Adipose tissue (tissue), 3 donors: ENCODE measurements at places on chromosomes 6 and 20. TPM values are rescaled to one million over a fixed set of nuclear protein-coding genes. Genes with fewer than 3 reads are reported as not detected.

Gene ARG1
- 0.33 TPM for polyA plus RNA-seq

Gene EFCAB8
- polyA plus RNA-seq = 0.09 TPM

Gene CDSN
- 0.03 TPM for polyA plus RNA-seq

Gene PARD6B
- polyA plus RNA-seq = 0.45 TPM

Gene DEFB132
- polyA plus RNA-seq = 0.06 TPM

Gene GJE1
- not detected for polyA plus RNA-seq
